Stimulated activated CD4-positive, alpha-beta T cell treated with anti-CD3 and anti-CD28 coated beads, Interleukin-4, amount 100 ng/mL, for 24 hours (primary cell): ENCODE measurements at places on chromosomes 11 and 22.

DNA sequence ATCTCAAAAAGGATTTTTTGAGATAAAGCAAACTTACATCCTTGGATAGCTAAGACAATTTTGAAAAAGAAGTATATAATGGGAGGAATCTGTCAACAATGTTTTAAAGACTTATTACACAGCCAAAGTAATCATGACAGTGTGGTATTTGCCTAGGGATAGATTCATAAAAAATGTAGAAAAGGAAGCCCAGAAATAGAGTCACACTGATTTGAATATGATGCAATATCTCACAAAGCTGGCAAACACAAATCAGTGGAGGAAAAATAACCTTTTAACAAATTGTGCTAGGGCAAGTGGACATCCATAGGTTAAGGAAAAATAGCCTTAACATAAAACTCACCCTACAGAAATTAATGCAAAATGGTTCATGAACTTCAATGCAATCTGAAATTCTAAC lies 6.0 kb downstream of the XKR3 start:
- DNase-seq: no peak

DNA sequence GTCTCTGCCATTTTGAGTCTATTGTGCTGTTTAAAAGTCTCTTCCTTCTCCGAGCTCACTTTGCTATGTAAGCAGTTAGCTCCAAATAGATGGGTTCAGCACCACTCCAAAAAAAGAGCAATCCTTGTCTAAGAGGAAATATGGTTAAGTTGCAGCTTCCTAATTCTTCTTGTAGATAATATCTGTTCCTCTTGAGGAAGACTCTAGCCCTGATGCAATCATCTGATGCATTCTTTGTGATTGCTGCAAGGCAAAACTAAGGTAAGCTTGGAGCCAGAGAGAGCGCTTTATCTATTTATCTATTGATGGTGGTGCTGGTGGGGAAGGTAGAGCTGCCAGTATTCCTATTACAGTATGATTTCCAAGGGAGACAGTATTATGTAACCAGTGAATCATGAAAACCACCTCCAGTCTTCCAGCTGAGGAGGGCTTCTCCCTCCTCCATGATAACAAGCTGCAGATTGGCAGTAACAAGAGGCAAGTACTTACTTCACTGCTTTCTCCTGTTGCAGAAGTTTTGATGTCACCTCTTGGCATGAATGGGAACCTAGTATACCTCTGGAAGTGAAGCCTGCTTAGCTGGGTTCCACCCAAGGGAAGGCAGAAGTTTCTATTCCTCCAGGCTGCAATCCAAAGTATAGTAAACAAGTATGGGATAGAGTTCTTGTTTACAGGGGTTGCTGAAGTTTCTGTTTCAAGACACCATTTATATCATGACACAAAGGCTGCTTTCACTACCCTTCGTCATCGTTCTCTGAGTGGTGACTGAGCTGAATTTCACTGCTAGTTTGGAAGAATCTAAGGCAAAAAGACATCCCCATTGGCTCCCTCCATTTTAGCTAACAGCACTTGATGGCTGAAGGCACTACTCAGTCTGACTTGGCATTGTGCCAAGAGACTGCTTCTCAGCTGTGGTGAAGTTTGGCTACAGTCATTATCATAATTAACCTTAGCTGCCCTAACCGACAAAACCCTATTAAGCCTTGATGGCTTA lies 49.7 kb downstream of the FDX1 start:
- no peak for DNase-seq

- no peak for DNase-seq
These were observed 36.3 kb upstream of the CARS1 start for GRCh38 chr11:3093281-3094191.

DNA sequence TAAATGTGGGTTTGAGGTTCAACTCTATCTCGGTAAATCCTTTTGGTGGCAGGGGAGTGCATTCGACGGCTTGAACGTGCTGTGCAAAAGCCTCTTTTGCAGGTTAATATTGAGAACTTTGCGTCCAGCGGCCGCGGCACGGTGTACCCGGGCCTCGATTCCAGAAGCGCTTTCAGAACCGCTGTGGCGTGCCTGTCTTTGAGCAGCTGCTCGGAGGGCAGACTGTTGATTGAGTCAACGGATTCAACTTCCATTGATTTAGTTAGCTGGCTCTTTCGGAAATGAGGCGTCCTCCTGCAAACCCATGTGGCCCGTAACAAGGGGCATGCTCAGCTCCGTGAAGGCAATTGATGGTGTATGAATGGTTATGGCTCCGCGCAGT lies 1247.8 kb downstream of the BRD1 start:
- no peak for DNase-seq

- DNase-seq: no peak
These were observed 11.9 kb downstream of the TBCEL start for GRCh38 chr11:121035780-121036179.
